ENCODE measurements at places on chromosomes 11 and 22.

DNA sequence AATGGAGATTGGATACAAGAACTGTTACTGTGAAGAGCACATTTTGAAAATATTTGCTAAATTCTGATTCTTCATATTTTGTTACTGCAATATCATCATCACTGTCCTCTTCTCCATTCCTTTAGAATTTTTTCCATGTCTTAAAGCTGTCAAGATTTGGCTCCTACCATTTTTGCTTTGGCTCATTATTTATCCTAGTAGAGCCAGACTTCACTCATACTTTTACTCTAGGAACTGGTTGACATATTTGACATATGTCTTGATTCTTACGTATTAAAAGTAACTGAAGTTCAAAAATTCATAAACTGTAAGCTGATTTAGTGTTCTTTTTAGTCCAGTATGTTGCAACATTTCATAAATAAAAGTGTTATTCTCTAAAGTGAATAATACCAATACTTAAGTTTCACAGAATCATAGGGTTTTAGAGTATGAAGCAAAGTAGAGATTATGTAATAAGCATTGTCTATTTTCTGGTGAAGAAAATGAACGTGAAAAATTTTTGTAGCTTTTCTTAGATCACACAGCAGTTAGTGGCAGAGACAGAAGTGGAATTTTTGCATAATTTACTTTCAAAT is 225.6 kb downstream of the TMEM135 start:
- no peak for DNase-seq

DNA sequence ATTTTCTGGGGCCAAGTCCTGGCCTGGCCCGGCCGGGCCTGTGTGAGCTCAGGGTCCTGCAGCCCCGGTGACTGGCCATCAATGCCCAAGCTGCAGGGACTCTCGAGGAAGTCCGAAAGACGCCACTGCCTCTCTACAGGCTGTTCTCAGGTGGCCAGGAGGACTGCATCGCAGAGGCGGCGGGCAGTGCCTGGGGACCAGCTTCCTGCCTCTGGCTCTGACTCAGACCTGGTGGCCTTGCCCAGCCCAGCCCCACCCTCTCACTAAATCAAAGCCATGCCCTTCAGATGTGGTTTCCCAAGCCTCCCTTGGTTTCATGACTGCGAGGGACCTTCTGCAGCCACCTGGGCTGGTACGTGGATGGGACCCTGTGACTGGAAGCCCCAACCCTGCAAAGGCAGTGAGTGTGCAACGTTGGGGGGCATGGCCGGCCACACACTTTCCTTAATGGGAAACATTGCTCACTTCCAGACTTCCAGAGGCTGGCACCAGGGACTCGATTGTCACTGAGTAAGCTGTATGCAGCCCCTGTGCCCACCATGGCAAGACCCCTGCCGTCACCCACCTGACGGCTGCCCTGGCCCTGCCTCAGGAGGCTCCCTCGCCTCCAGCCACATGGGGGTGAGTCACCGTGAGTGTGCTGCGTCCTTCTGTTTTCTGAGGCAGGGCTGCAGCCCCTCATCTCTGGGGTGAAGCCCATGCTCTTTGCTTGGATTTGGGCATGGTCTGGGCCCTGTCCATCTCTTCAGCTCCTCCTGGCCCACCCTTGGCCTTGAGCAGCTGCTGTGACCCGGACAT is 6.0 kb upstream of the FGF3 start:
- no peak for DNase-seq

DNA sequence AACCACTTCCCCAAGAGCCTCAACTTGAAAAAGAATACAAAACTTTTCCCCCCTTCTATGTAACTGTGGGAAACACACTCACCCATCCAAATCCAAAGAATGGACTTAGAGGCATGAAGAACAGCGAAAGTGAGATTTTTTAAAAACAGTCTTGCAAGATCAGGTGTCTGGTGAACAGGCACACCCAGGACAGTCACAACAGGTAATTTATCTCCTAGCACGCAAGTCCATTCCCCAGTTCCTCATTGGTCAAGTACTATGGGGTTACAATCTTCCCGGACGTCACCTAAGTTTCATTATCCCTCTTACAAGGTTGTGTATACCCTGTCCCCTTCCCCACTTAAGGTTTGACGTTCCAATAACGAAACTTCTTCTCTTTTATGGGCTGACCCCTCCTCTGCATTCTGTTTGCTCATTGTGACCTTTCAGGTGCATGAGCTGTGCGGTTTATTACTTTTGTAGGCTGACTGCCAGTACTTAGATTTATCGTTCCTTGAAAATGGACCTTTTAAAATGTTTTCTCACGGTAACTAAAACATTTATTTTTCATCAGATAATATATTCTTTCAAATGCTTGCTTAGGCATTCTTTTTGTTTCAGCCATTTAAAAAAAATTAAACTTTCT is 1401.9 kb downstream of the FAM181B start:
- no peak for DNase-seq

DNA sequence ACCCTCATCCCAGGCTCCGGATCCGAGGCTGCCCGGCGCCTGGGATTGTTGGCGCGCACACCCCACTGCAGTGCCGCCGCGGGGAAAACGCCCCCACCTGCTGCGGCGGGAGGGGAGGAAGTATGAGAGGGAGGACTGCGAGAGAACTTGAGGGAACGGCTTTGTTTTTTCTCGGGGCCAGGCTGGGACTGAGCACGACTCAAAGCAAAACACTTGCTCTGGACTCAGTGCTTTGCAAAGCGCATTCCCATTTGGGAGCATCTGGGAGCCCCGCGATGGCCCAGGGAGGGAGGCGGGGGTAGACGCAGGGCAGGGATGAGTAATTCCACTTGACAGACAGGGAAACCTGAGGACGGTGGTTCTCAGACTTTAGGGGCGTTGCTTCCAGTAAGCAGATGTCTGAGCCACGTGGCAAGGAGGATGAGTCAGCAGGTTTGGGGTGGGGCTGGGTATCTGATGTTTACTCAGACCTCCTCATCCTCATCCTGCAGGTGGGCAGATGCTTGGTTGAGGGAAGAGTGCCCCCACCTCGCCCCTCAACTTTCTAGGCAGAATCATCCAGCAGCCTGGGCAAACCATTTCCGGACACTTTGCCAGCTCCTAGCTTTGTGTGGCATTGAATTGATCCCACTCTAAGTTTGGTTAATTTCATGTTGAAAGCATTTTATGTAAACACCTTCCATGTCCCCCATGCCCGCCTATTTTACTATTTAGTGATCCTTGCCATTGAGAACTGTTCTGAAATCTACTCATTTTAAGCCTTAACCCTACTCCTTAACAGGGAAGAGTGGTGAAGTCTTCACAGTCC is 1.5 kb downstream of the MIAT start:
- DNase-seq = peak; percentile 85

GRCh38 chr11:133639408-133639807 is 107.1 kb upstream of the OPCML start:
- no peak for DNase-seq

DNA sequence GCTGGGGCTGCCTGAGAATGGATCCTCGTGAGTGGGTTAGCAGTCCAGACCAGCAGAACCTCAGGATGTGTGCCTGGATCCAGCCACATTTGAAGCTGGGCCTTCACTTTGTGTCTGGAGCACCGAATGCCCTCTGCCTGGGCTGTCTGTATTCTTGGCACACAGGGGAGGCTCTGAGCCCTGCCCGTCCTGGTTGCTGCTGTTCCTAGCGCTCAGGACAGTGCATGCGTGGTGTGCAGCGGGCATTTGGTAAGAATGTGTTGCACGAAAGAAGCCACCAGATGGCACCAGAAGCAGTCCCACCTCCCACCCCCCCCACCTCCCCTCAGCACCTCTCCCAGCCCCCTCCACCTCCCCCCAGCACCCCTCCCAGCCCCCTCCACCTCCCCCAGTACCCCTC is 4.1 kb upstream of the MAPK11 start:
- peak; percentile 64 for DNase-seq

DNA sequence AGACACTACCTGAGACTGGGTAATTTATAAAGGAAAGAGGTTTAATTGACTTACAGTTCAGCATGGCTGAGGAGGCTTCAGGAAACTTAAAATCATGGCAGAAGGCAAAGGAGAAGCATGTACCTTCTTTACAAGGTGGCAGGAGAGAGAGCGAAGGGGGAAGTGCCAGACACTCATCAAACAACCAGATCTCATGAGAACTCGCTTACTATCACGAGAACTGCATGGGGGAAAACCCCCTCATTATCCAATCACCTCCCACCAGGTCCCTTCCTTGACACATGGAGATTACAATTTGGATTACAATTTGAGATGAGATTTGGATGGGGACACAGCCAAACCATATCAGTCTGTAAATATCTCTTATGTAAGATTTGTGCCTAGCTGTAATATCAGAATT is 50.9 kb upstream of the ATXN10 start:
- DNase-seq = no peak

DNA sequence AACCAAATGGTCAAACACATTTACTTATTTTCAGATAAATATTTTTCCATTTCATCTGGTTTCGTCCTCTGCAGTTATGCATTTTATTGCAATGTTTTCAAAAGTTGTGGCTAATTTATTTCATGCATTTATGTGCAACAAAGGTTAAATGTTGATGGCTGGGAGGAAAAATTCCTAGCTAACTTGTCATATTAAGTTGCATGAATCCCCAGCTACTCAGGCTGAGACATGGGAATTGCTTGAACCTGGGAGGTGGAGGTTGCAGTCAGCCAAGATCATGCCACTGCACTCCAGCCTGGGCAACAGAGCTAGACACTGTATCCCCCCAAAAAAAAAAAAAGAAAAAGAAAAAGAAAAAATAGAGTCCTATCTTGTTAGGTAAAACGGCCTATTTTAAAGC is 1862.4 kb upstream of the RAG2 start:
- no peak for DNase-seq

DNA sequence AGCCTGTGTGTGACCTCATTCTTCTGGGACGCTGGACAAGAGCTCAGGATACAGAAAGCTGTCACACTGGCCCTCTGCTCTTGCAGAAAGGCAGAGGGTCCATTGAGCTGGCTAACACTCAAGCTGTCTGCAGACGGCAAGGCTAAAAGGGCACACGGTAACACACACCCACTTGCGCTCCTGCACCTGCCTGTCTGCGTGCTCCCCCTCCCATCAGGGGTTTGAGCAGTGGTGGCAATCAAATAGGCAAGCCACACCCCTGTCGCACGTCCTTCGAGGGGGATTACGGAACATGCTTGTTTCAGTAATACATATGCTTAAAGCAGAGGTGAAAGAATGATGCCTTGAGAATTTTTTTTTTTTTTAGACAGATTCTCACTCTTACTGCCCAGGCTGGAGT is 7.1 kb upstream of the QSER1 start:
- DNase-seq = no peak

GRCh38 chr11:30045921-30046577 is 29.2 kb upstream of the KCNA4 start:
- DNase-seq = no peak

DNA sequence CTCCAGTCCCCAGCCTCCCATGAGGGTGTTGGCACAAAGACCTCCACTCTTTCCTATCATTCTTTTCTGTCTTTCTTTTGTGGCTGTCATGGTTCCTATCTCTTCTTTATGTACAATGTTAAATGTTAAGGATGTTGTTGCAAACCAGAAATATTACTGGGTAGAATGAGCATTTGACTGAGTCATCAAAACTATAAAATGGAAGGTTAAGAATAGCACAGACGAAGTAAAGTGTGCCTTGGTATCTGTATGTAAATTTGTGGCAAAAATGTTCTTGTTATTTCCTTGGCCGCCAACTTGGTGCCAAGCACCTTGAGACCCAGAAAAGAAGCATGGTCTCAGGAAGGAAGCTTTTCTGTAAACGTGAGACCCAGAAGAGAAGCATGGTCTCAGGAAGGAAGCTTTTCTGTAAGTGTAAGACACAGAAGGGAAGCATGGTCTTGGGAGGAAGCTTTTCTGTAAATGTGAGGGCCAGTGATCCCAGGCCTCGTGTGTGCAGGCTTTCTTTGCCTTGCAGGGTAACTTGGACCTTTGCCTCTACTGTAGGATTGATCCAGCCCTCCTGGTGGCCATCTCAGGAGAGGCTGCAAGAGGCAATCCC is 6.7 kb upstream of the PKP3 start:
- no peak for DNase-seq

- DNase-seq = no peak
Measured at GRCh38 chr11:117502015-117502778, 174.5 kb downstream of the CEP164 start.

DNA sequence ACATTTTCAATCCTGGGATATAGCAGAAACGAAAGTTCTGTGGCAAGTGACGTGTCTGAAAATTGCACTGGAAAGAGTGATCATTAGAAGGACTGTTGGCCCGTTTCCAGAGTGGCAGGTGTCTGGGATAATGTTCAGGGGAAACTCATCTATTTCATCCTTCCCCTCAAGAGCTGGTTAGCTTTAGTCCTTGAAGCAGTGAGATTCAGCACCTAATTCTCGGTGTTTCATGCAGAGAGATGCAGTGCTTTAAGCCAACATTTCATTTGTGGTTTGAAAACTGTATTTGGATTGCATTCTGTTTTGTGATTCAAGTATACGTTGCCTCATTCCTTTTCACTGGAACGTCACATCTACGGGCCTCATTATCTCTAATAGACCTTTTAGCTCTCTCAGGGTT is 205.0 kb upstream of the RAG2 start:
- DNase-seq = no peak

DNA sequence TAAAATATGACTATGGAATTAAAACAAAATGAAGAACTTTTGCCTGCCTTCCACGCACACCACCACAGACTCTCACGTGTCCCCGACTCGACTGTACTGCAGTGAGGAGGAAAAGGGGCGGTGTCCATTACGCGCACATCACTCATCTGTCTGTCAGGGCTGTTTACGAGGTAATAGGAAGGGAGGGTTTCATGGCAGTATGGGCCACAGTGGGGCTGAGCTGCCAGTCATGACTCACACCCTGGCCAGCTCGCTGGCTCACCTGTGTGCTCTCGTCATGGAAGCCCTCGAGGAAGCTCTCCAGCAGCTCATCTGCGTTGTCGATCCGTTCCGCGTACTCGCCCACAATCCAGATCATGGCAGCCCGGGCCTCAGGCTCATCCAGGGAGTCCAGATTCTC is 33.5 kb upstream of the RASL10A start:
- DNase-seq = no peak

- no peak for DNase-seq
Measured at GRCh38 chr11:132037956-132038355, 667.5 kb downstream of the NTM start.

- DNase-seq = no peak
Measured at GRCh38 chr11:75031224-75031753, 42.6 kb downstream of the NEU3 start.

GRCh38 chr11:2835751-2836150 is 49.8 kb downstream of the CDKN1C start:
- DNase-seq = no peak

- DNase-seq = no peak
Measured at GRCh38 chr11:47668665-47669064, 26.3 kb upstream of the MTCH2 start.

GRCh38 chr11:114183044-114183511 is 113.1 kb upstream of the NNMT start:
- DNase-seq = peak; percentile 89

Data from activated naive CD4-positive, alpha-beta T cell treated with anti-CD3 and anti-CD28 coated beads, Interleukin-2, amount 10 ng/mL, durations not matched to agents 7 days and 5 days (primary cell).